ENCODE measurements at places on chromosomes 2 and 18.

GRCh38 chr2:38829971-38830370 lies 45.8 kb downstream of the DHX57 start:
- DNase-seq = no peak

DNA sequence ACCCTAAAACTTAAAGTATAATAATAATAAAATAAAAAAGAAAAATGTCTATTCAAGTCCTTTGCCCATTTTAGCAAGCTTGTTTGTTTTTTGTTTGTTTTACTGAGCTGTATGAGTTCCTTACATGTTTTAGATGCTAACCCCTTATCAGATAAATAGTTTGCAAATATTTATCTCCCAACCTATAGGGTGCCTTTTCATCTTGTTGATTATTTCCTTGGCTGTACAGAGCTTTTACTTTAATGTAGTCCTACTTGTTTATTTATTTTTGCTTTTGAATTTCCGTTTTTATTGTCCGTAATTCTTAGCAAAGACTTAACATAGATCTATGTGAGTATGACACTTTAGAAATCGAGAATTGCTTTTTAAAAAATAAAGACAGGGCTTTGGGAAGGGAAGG lies 17.8 kb downstream of the PXDN start:
- no peak for DNase-seq

GRCh38 chr18:39770399-39770798 lies 2184.6 kb upstream of the PIK3C3 start:
- DNase-seq = no peak

- no peak for DNase-seq
Measured at GRCh38 chr2:44707945-44708660, 233.4 kb upstream of the SIX3 start.

DNA sequence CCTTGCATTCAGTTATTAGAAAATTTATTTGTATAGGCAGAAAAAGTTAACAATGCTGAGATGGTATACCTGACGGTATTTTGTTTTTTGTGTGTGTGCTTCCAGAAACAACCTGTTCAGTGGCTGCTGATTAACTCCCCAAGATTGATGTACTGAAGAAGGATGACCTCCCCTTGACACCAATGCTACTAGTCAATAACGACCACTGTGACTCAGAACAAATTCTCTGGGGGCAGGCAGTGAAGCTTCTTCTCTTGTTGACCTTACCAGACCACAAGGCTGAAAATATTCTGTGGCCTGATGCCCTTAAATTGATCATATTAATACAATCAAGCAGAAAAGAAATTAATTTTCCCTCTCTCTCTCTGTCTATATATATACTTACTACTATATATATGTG lies 1182.9 kb upstream of the CRIM1 start:
- DNase-seq = no peak

DNA sequence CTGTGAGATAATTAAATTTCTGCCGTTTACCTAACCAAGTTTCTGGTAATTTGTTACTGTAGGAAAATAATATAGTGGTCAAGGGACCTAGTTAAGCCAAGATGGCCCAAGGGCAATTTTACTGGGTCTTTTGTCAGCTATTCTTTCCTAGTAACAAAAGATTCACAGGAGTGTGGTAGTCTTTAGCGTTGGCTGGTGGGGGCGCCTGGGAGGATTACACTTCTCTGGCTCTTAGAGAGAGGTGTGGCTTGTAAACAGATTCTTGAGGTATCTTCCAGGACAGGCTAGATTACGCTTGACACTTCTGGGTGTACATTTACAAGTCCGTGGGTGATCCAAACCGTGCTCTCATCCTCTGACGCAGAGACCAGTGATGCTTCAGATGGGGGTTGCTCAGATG lies 3.3 kb upstream of the ACOXL start:
- no peak for DNase-seq

DNA sequence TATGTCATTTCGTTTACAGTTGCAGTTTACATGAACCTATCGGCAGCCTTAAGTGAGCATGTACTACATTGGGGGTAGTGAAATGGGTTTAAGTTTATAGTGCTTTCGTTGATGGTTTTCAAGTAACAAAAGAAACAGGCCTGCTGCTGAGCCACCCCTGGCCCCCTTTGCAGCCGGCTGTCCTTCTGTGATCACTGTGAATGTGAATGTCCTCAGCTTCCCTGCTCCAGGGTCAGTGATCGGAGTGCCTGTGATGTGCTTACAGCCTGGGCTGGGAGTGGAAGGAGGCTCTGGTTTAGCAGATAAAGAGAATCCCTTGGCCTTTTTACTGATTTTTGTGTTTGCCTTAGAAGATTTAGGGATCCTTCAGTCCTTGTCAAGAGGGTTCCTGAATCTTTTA lies 154.2 kb downstream of the FAM210A start:
- DNase-seq = no peak

DNA sequence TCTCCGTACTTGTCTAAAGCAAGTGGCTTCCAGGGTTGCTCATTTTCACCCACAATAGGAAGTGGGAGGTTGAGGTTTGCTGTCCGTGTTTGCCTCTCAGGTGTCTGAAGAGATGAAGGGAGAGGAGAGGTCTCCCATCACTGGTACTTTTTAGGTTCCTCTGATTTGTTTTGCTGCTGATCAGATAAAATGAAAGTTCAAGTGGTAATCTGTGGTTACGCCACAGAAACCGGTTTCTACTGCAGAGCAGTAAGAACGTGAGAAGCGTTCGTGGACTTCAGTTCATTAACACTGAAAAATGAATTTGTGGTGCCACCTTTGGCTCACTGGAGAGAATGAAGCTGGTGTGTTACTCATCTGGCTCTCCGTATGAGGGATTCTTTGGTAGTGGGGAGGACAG lies 118.2 kb downstream of the GBX2 start:
- no peak for DNase-seq

- no peak for DNase-seq
Measured at GRCh38 chr18:45806226-45806625, 19.2 kb upstream of the SIGLEC15 start.

DNA sequence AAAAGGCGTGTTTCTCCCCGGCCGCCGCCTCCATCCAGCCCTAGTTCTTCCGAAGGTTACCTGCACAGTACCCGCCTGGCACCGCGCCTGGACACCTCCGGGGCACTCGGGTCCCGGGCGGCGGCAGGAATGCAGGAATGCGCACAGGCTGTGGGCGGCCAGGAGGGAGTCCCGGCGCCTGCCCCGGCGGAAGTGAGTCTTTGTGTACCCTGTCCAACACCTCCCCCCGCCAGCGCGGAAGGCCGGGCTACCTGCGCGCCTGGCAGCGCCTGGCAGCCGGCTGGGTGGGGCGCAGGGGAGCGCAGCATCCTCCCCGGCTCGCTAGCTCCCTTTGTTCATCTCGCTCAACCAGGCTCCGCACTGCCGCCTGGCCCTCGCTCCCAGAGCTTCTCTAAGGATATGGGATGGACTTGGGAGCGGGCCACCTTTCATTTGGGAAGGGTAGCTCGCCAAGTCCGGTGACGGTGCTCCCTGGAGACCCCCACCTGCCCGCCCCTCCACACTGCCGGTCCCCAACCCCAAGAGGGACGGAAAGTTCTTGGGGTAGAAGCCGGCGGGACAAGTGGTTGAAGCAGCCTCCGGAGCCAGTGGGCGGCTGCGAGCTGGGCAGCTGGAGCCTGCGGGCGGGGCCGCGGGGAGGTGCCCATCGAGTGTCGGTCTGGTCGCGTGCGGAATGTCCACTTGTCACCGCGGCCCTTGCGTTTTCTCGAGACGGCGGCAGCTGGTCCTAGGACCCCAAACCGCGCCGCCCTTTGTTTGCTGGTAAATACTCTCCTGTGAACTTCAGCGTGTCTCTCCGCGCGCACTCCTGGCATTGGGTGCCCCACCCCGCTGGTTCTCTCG lies 1.2 kb upstream of the ST6GAL2 start:
- no peak for DNase-seq

GRCh38 chr2:186551323-186552050 lies 38.4 kb upstream of the ITGAV start:
- DNase-seq = no peak

GRCh38 chr2:113281910-113282746 lies 3.4 kb upstream of the PAX8 start:
- DNase-seq = no peak

Measured in BE2C (cell line).